NCI-H1417 (cell line): ENCODE measurements at places on chromosomes 12 and 14.

GRCh38 chr12:24979329-24979728, 30.4 kb upstream of the BCAT1 start:
- no peak for DNase-seq

DNA sequence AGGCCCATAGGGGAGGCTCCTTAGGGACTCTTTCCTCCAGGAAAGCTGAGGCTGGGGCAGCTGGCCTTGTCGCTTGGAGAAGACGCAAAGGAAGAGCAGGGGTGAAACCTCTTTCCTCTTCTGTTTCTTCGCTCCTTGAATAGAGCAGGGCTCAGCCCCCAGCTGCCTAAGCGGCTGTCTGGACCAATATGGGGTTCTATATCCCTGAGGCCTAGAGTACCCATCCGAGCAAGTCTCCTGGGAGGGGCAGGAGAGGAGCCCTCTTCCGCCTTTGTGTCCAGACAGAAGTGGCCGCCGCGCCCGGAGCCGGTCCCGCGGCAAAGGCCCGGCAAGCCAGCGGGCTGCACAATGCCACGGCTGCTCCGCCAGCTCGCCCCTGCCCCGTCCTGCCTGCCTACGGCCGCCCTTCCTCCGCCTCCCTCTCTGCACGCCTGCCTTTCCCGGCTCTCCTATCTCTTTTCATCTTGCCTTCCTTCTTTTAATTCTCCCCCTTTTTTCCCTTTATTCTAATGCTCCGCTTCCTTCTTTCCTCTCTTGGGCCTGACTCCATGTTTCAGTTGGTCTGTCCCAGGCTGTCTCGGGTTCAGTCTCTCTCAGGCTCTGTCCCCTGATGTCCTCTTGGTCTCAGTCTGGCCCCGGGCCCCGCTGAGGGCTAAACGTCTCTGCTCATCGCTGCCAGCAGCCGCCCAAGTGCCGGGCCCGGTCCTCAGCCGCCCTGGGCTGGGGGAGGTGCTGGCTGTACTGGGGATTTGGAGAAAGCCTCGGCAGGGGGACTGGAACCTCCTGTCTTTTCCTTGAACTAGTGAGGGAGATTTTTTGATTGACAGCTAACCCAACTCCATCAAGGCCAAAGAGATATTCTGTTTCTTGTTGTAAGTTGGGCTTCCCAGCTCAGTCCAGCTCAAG, 2.5 kb upstream of the HOXC9 start:
- DNase-seq, result peak; percentile 42

- DNase-seq, result no peak
Observed at GRCh38 chr12:114360485-114360884, 45.5 kb downstream of the TBX5 start.

DNA sequence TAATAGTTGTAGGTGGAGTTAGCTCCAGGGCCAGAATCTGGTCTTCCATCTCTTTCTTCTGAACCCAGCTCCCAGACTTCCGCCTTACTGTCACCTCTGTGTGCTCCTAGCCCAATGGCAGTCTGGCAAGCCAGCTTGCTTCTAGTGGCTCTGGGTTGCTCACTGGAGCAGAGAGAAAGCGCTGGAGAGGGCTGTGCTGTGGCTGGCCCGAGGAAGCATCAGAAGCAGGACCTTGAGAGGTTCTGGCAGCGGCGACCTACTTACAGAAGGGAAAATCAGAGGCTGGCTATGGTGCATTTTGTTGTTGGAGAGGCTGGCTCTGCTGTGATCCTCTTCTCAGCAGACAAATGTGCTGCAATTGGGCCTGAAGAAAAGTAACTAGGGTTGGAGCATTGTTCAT, 28.6 kb downstream of the KCNA5 start:
- DNase-seq, result no peak

- DNase-seq, result no peak
Observed at GRCh38 chr14:74480046-74480445, 13.1 kb downstream of the NPC2 start.

DNA sequence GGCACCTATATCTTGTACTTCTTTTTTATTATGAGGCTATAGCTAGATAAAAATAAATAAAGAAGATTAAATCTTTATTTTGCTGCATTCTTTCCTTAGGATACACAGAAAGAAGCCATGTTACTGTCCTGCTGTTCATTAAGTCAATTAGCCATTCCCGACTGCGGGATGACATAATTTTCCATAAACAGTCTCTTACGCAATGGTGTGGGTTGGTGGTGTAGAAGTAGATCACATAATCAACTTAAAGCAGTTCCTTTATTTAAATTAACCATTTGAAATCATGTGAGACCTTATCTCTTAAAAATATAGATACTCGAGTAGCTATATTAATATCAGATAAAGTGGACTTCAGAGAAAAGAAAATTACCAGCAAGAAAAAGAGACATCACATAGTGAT, 40.2 kb downstream of the TAOK3 start:
- no peak for DNase-seq

GRCh38 chr12:43812057-43812456, 5.9 kb upstream of the TWF1 start:
- no peak for DNase-seq

GRCh38 chr14:95543021-95543420, 8.2 kb downstream of the GLRX5 start:
- DNase-seq, result no peak

- DNase-seq, result no peak
Observed at GRCh38 chr12:130488358-130488710, 150.6 kb downstream of the PIWIL1 start.

DNA sequence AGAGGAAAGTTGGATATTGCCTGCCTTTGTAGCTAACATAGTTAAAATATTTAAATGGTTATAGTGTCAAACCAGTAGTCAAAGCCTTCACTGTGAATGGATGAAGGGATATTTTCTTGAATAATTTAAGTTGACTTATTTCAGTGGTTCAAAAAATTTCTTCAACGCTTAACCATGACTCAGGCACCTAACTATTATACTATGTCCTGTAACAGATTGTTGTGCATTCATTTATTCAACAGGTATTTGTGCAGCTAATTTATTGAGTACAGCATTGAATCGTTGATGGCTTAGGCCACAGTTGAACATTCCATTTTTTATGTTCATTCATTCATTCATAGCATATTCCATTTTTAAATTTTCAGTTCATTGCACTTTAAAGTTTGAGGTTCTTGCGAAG, 9.2 kb downstream of the HIF1A start:
- DNase-seq, result no peak

GRCh38 chr14:61321385-61322010, at the start of gene PRKCH:
Gene PRKCH (plus strand): TSS chr14:61321579. CDS start chr14:61322102, 523 bp downstream.
- peak; percentile 79 for DNase-seq

- DNase-seq, result no peak
Observed at GRCh38 chr14:102929241-102930137, 7.0 kb downstream of the AMN start.

- DNase-seq, result no peak
Observed at GRCh38 chr12:19760611-19761010, 321.3 kb downstream of the AEBP2 start.

DNA sequence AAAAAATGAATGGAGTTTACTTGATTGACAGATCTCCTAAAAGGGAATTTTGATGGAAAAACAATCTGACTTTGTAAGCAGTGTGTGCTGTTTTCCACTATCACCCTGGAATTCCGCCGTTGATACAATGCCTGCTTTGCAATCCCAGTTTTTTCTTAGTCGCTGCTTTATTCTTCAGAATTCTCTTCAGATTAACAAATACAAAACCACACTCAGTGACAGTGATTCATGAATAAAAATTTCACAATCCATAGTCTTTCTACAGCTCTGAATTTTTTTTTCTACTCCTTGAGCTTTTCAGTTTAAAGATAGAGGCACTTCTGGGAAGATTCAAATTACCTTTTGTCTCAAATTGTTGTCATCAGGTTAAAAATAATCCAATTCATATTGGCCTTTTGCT, 44.6 kb upstream of the KITLG start:
- DNase-seq, result no peak

DNA sequence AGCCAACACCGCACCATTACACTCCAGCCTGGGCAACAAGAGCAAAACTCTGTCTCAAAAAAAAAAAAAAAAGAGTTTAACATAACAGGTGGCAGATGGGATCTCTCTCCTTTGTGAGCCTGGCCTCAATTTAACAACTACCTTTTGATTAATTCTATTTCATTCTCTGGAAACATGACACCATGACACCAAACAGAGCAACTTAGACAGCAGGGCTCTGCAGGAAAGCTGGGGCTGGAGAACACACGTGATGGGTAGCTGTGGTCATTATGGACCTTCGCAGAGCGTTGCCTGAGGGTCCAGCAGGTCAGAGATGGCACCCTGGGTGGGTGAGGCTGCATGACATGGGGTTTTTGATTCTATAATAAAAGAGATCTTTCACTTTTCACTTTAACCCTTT, 1.7 kb upstream of the DGLUCY start:
- DNase-seq, result peak; percentile 53

DNA sequence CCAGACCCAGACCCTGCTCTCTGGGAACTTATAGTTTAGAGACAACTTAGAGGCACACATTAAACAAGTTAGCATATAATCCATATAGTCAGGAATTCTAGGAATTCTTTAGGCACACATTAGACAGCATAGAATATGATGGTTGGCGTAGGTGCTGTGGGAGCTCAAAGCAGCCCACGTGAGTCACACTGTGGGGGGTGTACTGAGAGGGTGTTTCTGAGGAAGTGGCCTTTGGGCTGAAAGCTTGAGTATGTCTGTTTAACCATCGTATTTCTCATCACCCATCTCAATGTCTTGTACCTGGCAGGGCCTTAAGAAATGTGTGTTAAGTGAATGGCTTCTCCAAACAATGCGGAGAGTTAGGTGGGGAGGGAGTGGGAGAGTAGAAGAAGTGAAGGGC, 67.2 kb downstream of the TMEM30B start:
- DNase-seq, result no peak

DNA sequence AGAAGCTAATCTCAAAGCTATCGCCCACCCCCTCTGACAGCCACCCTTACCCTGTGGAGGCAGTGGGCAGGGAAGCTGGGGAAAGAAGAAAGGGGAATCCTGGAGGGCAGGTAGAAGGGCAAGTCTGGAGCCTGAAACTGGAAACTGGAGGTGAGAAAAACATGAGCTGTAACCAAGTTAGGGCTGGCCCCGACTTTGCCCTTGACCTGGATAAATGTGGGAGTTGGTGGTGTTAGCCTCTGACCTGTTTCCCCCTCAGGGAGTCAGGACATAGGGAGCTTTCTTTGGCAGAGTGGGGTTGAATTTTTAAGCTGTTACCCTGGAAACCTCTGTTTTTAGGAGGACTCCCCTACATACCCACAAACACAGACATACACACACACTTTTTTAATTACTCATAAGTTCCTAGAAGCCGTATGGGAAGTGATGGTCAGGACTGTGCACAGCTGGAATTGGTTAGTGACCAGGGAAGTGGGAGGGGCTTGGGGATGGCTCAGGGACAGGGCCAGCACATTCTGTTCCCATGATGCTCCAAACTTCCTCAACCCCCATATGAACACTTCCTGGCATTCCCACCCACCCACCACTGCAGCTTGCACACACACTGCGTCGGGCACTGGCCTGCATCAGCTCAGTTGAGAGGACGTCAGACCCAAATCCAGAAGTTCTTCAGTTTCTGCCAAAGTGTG, 5.0 kb upstream of the MMP19 start:
- no peak for DNase-seq

DNA sequence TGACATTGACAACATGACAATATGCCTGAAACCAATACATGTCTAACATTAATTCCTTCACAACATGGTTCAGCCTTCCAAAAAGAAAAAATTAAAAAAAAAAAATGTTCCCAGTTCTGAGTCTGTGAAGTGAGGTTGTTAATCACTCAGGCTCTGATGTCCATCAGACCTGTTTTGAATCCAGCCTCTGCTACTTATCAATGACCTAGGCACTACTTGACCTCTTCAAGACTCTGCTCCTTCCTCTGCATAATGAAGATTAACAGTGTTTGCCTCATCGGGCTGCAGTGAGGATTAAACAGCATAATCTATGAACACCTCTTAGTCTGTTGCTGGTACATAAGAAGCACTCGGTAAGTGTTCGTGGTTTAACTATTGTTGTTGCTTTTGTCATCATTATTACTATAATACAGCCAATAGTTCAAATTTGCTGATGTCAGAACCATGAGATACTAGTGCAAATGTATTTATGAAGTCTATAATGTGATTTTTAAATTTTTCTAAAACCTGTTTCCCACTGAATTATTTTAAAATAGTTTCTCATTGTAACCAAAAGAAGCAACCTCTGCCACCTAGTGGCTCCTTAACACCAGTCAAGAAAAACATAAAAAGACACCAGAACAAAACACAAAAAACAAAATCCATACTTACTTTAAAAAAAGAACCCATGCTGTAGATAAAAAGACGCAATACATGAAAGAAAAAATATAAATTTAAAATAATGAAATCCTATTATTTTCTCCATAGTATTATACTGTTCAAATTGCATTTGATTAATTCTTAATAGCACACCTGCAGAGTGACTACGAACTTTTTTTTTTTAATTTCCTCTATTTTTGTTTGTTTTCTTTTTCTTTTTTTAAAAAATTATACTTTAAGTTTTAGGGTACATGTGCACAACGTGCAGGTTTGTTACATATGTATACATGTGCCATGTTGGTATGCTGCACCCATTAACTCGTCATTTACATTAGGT, 20.3 kb upstream of the TMX1 start:
- DNase-seq, result peak; percentile 53

DNA sequence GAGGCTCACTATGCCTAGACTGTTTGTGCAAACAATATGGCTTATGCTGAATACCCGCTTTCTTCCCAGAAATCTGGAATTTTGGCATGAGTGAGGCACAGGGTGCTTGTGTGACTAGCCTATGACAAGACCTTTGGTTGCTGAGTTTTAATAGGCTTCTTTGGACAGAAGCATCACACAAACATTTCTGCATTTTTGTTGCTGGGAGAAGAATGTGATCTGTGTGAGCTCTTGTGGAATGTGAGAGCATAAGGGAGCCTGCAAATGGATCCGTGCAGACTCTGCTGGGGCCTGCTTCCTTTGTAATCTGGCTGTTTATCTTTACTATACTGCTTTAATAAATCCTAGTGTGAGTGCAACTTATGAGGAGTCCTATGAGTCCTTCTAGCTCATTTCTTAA, 83.0 kb upstream of the ZDHHC17 start:
- no peak for DNase-seq

- DNase-seq, result no peak
Observed at GRCh38 chr12:1830981-1831963, 10.9 kb downstream of the LRTM2 start.

DNA sequence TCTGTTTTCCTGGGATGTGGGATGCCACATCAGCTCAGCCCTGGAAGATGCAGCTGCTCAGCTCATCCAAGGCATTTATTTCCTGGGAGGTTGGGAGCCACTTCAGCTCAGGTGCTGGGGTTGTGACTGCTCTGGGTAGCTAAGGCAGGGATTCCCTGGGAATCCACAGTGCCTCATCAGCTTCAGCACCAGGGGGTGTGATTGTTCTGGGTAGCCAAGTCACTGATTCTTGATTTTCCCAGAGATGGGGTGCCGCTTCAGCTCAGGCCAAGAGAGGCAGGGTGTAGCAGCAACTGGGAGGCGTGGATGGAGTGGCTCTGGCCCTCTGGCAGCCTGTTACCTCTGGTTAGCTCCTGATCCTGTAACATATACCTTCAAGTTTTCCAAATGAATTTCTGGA, 81.3 kb upstream of the PRMT8 start:
- DNase-seq, result no peak
